Activated CD8-positive, alpha-beta T cell treated with anti-CD3 and anti-CD28 coated beads, Interleukin-2, amount 10 ng/mL, durations not matched to agents 7 days and 5 days (primary cell): ENCODE measurements at places on chromosomes 12 and 14. TPM values are rescaled to one million over a fixed set of nuclear protein-coding genes. Genes with fewer than 3 reads are reported as not detected.

DNA sequence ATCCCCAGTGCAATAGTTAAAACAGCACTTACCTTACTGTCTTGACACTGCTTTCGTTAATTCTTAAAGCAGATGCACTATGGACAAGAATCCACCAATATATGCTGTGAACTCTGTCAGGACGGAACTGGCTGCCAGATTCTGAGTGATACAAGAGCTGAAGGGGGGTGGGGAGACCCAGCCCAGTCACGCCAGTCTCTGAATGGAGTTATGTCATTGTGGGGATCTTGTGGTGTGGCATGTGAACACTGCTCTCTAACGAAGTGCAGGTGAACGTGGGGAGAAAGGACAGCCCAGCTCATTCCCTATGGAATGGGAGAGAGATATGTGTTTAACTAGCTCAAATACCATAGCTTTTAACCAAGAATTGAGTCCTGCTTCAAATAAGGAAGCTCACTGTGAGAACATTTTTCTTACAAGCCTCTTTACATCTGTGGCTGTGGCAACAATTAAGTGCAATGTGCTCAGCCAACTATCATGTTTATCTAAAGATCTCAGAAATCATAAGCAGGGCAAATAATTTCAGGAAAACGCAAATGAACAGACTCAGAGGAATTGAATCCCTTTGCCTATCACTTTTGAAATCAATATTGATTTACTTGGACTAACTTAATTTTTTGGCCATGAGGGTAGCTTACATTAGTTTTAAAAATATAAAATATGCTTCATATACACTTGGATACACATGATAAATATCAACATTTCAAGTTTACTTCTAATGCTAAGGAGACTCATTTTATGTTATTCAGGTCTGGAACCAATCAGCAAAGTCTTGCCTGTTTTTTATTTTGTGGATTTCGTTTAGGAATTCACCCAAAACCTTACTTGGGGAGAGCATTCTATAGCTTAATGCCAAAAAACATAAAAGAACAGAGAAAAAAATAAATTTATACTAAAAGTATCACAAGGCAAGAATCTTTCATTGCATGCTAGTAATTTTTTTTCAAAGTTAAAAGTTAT, at the start of gene LUM:
Gene LUM, minus strand, starts transcription at position 129 of the 960 bp plus-strand sequence. CDS start 2,515 bp downstream, outside the sequence.
- H3K27me3 ChIP-seq, result peaks cover 3% of the 10 kb centered on the region
- no peaks in the 10 kb centered on the region for H3K36me3 ChIP-seq
- no peak for DNase-seq
- no peak within 1 kb of the TSS for H3K27ac ChIP-seq

- no peaks in the 10 kb centered on the region for H3K27me3 ChIP-seq
- no peak overlapping the region for H3K27ac ChIP-seq
- no peak overlapping the region for H3K4me3 ChIP-seq
- H3K36me3 ChIP-seq, result peaks cover 4% of the 10 kb centered on the region
- H3K4me1 ChIP-seq, result peaks cover 14% of the 10 kb centered on the region
- DNase-seq, result no peak
These were observed 1.3 kb upstream of the TAS2R14 start for GRCh38 chr12:10940389-10940788.

GRCh38 chr14:52064174-52064573, 4.7 kb downstream of the NID2 start:
- H3K27ac ChIP-seq, result no peak overlapping the region
- H3K36me3 ChIP-seq, result no peaks in the 10 kb centered on the region
- peaks cover 13% of the 10 kb centered on the region for H3K4me1 ChIP-seq
- peaks cover 57% of the 10 kb centered on the region for H3K27me3 ChIP-seq

C12orf50 gene
- total RNA-seq, result not detected

DNA sequence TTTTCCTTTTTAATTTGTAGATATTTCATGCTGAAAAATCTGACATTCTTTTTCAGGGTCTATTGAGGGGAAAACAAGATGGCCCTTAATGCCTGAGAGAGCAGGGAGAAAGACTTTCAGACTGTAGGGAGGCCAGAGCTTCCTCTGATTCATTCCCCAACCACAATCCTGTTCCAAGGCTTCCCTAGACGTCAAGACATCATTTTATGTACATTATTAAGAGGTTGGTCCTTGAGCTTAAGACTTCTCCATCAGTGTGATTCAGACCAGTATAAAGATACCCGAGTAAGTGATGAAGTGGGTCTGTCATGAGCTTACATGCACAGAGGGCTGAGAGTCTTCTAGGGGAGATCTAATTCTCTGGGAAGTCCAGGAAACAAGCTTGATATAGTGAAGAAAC, 57.3 kb downstream of the AVPR1A start:
- H3K4me3 ChIP-seq, result no peak overlapping the region
- no peaks in the 10 kb centered on the region for H3K36me3 ChIP-seq
- DNase-seq, result no peak
- no peak overlapping the region for H3K27ac ChIP-seq

- H3K36me3 ChIP-seq, result no peaks in the 10 kb centered on the region
- H3K27me3 ChIP-seq, result peaks cover 29% of the 10 kb centered on the region
- no peak for DNase-seq
- no peak overlapping the region for H3K4me3 ChIP-seq
These were observed 87.1 kb downstream of the TMCC3 start for GRCh38 chr12:94563286-94563685.
